RPMI8226 (cell line): ENCODE measurements at places on chromosomes 5 and 9.

DNA sequence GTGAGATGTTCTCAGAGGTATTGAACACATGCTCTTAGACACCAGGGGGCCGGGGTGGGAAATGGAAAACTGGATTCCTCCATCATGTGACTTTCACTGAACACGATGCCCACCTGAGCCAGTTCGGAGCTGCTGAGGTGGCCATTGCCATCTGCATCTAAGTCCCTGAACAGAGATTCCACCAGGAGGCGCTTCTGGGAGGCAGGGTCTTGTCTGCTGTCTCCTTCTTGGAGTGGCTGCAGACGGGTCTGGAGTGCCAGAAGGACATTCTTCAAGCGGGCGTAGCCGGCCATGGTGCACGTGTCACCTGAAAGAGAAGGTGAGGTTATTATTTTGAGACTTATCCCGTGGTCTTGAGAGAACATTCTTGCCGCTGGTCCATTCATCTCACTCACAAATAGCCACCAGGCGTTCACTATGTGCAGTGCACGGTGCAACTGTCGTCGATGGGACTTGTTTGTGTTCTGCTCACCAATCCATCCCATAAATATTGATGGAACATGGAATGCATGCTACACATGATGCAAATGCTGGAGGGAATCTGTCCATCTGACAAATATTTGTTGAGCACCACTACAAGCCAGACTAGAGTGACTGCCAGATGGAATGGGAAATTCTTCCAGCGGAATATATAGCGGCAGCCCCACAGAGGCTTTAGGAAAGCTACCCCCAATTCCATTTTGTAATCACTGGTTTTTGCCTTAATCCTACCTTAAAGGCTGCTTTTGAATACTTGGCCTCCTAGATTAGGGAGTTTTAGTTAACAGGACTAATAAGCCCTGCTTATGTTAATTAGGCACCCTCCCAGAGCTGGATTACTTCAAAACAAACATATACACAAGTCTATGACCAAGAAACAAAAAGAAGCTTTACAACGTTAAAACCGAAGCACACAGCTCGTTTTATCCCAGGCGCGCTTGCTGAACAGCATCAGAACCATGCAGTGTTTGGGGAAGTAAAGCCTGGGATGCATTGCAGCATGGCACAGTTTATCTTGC lies 264.8 kb downstream of the HSPA4 start:
- DNase-seq = no peak

GRCh38 chr9:111754800-111755199 lies 39.9 kb downstream of the SHOC1 start:
- no peak for DNase-seq

DNA sequence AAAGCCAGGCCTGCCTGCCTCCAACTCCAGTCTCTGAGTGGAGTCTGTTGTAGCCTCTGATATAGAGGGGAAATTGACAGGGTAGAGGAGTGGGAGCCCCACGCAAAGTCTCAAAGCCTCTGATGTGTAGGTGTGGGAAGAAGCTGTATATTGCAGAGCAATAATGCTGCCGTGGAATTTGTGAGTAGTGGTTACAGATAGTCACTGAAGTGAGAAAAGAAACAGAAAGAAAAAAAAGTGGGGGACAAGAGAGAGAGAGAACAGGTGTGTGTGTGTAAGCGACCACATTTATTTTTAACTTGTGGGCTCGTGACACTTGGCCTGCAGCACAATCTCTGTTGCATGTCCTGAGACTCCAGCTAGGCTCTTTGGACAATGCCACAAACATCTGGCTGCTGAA lies 227.8 kb downstream of the NSG2 start:
- peak; percentile 87 for DNase-seq

DNA sequence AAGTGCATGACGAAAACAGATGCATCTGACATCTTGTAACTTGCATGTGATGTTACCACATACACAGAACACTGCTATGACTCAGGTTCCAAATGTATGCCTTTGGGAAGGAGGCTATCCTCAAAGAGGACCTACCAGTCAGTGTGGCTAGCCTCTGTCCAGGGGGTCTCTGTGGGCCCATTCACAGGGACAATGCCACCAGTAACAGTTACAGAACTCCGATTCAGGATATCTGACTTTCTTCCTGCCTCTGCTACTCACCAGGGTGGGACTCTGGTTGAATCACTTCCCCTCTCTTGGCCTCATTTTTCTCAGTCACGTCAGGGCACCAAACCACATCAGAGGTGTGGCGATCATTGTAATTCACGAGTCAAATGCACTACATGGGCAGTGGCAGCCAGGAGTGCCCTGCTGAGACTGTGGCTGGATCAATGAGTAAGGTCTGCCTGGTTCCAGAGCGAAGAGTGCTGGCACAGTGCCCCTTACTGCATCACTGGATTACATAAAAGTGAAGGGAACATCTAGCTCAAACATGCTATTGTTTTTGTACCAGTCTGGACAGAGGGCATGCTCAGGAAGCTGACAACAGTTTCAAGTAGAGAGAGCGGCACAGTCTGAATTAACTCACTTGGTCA lies 13.2 kb downstream of the ATOX1 start:
- no peak for DNase-seq

DNA sequence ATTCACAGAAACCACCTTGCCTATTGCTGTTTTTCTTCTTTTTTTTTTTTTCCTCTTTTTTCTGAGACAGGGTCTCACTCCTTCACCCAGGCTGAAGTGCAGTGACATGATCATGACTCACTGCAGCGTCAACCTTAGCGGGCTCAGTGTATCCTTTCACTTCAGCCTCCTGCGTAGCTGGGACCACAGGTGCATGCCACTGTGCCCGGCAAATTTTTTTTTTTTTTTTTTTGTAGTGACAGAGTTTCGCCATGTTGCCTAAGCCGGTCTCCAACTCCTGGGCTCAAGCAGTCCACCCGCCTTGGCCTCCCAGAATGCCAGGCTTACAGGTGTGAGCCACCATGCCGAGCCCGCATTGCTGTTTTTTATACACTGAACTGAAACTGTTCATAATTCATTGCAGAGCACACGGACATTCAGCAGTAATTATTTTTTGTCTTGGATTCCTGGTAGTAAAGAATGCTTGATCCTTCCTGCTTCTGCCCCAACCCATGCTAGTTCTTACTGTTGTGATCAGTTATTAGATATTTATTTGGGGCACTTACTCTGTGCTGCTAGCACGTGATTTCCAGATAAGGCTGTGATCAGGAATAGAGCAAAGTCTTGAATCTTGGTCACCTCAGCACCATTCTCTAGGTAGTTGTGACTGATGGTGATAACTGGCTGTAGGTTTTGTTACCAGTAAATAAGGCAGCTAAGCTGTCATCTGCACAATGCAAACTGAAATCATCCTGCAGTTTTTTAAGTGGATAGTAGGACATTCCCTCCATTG lies 14.0 kb downstream of the MAP3K1 start:
- DNase-seq = peak; percentile 81

- peak; percentile 84 for DNase-seq
Measured at GRCh38 chr9:122125158-122125508, 32.0 kb upstream of the TTLL11 start.

- DNase-seq = no peak
Measured at GRCh38 chr5:124054564-124054963, 542.6 kb downstream of the CSNK1G3 start.

- peak; percentile 9 for DNase-seq
Measured at GRCh38 chr5:81751836-81752643, 1.1 kb upstream of the SSBP2 start.

- DNase-seq = no peak
Measured at GRCh38 chr5:56110646-56111403, 116.1 kb upstream of the IL6ST start.
